Mucosa of descending colon (tissue), 3 donors: ENCODE measurements at places on chromosomes 7 and 10. TPM values are rescaled to one million over a fixed set of nuclear protein-coding genes. Genes with fewer than 3 reads are reported as not detected.
A peak's percentile ranks its signal among the peaks of the same experiment; 100 is the strongest.

DNA sequence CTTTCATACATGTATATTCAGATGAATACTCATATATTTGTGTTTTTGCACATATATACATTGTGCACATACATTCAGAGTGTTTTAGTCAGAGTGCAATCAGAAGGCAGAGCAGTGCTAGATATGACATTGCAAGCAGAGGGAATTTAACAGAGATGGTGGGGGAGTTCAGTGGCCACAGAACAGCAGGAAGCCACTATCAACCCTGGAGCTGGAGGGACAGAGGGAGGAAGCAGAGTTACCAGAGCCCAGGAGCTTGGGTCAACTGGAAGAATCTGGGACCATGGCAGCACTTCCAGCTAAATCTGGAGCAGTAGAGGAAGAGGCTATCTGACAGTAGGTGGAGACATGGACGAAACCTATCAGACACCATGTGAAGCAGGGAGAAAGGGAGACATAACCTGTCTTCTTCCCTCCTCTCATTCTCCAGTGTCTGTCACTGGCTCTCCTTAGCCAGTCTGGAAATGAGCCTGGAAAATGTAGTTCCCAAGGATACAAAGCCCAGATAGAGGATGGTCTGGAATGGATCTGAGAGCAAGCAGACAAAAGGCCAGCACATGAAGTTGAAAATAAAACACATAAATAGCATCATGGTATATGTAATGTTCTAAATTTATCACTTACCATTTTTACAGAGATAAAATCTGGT lies 33.6 kb upstream of the HERPUD2 start:
- DNase-seq, result no peak

The ANXA7 gene
- total RNA-seq, result 99.9 TPM

- no peak for DNase-seq
These were observed 37.9 kb downstream of the PIP4K2A start for GRCh38 chr10:22676435-22676834.

The WEE2 gene
- total RNA-seq, result not detected

DNA sequence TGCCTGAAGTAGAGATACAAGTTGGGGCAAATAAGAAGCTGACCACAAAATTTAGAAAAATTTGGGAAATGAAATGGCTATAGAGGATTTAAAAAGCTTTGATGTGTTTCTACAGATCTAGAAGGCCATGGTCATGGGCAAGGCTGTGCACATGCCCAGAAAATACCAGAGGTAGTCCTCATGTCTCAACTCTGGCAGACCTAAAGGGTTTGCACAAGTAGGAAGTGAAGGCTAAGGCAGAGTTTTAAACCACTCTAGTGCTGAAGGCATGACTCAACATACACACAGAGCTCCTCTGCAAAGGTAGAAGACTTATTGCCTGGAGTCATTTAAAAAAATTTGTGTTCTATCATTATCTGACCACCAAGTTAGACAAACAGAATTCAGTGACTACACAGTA lies 364.6 kb downstream of the CCSER2 start:
- DNase-seq, result no peak

- no peak for DNase-seq
These were observed 162.8 kb downstream of the CYP26A1 start for GRCh38 chr10:93236393-93237040.

The OR6V1 gene
- total RNA-seq, result not detected

The FXYD4 gene
- not detected for total RNA-seq

- DNase-seq, result no peak
These were observed 27.8 kb downstream of the DENND10 start for GRCh38 chr10:119131512-119132240.

DNA sequence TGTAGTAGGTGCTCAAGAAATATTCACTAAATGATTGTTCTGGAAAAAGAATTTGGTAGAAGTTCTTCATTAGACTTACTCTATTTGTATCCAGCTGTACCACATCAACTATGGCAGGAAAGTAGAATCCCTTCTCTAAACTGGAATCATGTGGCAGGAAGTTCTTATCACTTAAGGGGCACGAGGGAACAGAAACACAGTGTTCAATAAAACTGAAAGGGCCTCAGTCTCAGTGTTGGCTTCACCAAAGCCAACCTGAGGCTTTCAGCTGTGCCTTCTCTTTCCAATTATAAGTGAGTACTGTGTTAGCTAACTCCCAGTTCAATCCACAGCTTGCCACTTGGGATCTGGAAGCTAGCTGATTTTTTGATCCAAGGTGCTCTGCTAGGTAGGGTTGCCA lies 257.6 kb upstream of the LRGUK start:
- DNase-seq, result no peak

DNA sequence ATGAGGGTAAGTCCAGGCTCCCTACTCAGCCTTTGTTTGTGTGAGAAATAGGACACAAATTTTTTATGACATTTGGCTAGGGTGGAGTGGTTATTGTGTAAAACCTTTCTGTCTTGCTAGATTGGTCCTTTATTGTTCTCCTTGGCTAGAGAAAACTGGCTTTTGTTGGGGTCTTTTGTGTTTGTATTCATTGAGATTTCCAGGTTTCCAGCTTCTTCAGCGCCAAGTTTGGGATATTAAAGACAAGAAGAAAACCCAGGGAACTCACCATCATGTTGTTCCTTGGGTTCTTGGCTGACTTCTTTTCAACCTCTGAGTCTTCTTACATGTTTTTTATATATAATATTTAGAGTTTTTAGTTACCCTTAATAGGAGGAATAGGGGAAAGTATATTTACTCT lies 310.0 kb downstream of the HPSE2 start:
- no peak for DNase-seq

- DNase-seq, result peak; percentile 25
These were observed 1002.9 kb upstream of the KCND2 start for GRCh38 chr7:119270045-119270464.

The ADGRA1 gene
- total RNA-seq, result 0.10 TPM

The PALD1 gene
- total RNA-seq, result 3.2 TPM

DNA sequence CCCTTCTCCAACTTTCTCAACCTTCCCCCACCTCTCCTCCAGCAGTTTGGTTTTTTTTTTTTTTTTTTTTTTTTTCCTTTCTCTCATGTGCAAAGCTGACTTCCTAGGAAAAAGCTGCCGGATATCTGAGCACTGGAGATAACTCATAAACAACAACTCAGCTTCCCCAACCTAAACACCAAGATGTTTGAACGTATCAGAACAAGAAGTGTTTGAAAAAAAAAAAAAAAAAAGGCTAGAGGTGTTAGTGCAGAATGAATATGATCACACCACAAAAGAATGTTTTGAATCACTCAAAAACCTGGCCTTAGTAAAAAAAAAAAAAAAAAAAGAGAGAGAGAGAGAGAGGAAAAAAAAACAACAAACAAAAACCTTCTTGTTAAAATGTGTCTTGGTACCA lies 11.2 kb downstream of the GATA3 start:
- no peak for DNase-seq

The ADRB1 gene
- total RNA-seq, result 1.5 TPM

- DNase-seq, result no peak
These were observed 6.6 kb upstream of the REPIN1 start for GRCh38 chr7:150361807-150362621.

- DNase-seq, result no peak
These were observed 1016.9 kb upstream of the AUTS2 start for GRCh38 chr7:68581417-68581816.

DNA sequence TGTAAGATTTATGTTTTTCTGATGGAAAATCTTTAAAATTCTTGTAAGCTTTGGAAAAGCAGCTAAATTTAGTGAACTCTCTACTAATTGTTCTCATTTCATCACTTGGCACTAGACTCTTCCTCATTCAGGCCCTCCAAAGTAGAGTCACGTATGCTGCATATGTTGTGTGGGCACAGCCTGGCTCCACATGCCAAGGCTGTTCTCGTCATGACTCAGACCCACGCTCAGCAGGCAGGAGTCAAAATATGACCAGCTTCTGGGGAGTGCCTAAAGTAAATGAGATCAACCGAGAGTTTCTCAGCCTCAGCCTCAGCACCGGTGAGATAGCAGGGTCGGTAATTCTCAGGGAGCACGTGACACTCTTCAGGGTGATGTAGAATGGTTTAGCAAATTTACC lies 1672.9 kb downstream of the REEP3 start:
- DNase-seq, result no peak

DNA sequence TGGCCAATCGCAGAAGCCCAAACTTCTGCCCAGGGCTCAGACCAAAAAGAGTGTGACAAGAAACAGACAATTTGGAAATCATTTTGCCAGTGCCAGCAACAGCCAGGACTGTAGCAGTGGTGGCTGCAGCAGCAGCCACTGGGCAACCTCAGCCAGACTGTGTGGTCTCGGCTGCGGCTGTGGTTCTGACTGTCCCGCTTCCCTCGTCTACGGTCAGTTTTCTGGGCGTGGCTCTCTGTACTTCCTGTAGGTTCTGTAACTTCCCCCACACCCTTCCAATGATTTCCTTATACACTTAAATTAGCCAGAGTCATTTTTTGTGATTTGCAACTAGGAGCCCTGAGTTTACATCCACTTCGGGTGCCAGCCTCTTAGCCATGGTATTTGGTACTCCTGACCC lies 39.9 kb downstream of the CYTH3 start:
- peak; percentile 70 for DNase-seq

DNA sequence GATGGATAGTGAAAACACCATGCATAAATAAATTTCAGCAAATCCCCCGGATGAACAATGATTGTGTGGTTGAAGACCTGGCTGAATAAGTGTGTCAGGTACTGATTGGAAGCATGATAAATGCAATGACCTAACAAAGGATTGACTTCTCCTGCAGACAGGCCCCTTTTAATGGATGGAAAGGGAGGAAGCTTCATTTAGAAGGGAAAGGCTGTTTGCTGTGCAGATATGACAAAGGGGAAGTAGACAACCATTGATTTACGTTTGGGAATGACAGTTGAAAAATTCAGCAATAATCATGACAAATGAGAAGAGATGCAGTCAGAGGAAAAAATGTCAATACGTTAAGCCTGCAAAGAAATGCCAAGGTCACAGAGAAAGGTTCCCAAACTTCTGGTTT lies 503.8 kb downstream of the LRMDA start:
- DNase-seq, result no peak

The GCK gene
- not detected for total RNA-seq

- DNase-seq, result no peak
These were observed 203.2 kb downstream of the ANK3 start for GRCh38 chr10:60186315-60187071.

- DNase-seq, result no peak
These were observed 54.7 kb upstream of the NMT2 start for GRCh38 chr10:15223174-15223573.

The PDZD7 gene
- 0.28 TPM for total RNA-seq

The ZNF783 gene
- 9.2 TPM for total RNA-seq

DNA sequence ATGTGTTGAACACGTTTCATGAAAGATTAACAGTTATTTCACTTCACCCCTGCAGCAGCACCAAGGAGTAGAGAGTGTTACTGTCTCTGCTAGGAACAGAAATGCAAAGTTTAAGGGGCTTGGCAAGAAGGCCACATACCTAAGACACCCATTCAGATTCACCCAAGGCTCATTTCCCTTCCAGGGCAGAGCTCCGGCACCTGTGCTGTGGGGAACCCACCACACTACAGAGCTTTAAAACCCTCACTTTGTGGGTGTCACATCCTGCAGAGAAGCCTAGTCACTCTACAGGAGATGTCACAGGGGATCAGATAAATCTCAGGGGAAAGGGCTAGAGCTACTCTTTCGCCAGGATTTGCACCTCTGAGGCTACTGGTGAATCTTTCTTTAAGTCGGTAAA lies 176.1 kb upstream of the KLF6 start:
- DNase-seq, result no peak

DNA sequence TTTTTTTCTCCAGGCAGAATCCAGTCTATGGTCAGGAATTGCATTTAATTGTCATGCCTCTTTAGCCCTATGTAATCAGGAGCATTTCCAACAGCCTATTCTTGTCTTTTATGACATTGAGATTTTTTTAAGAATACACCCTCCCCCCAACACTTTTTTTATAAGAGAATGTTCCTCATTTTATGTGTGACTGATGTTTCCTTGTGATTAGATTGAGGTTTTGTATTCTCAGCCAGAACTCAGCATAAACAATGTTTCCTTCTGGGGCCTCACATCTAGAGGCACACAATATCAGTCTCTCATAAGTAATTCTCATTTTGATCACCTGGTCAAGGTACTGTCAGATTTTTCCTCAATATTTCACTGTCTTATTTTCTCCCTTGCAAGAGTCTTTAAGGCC lies 193.4 kb upstream of the PDE1C start:
- no peak for DNase-seq

The CALHM3 gene
- total RNA-seq, result not detected

DNA sequence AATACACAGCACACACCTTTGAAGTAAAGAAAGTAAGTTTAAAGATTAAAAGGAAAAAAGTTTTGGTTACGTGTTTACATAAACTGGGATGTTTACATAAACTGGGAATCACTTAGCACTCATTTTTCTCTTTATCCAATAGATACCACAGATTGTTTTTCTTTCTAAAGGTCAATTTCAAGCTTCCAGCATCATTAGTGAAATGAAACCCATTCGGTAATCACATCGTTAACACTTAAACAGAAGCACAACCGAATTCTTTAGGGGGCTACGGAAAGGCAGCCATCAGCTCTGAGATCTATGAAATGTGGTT lies 1.1 kb downstream of the ODAD2 start:
- no peak for DNase-seq

DNA sequence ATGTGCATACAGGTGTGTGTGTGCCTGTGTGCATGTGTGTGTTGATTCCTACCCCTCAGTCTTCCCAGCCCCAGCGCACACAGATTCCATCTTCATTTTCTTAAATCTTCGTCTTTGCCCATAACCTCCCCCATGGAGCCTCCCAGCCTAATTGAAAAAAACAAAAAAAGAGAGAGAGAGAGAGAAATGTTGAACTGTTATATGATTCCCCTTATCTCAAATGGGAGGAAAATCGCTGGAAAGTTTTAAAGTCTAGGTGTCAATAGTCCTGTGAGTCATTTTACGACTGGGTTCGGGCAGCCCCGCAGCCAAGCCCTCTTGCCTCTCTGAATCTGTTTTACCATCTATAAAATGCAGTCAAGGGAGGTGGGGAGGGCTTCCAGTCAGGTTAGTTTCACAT lies 60.9 kb downstream of the SPOCK2 start:
- peak; percentile 76 for DNase-seq

The ASAH2 gene
- total RNA-seq, result 4.4 TPM

The INHBA gene
- 0.35 TPM for total RNA-seq

GRCh38 chr7:25408012-25408687 lies 179.9 kb upstream of the NPVF start:
- no peak for DNase-seq

DNA sequence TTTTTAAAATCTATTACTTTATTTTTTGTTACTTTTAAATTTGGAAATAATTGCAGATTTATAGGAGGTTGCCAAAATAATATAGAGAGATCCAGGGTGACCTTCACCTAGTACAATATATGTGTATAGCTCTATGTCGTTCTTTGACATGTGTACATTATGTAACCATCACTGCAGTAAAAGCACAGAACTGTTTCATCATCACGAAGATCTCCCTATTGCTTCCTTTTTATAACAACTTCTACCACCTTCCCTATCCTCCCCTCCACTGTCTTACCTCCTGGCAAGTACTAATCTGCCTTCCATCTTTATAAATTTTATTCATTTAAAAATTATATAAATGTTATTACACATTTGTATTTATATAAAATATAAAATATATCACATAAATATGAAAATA lies 251.0 kb downstream of the AUTS2 start:
- DNase-seq, result no peak

The NOS3 gene
- 2.5 TPM for total RNA-seq

The ZNF425 gene
- total RNA-seq, result 4.2 TPM

The EEPD1 gene
- 9.9 TPM for total RNA-seq
